NCI-H1048 (cell line): ENCODE measurements at places on chromosomes 13 and 19.

- no peak for DNase-seq
These were observed 7.0 kb upstream of the GP6 start for GRCh38 chr19:55044771-55045716.

DNA sequence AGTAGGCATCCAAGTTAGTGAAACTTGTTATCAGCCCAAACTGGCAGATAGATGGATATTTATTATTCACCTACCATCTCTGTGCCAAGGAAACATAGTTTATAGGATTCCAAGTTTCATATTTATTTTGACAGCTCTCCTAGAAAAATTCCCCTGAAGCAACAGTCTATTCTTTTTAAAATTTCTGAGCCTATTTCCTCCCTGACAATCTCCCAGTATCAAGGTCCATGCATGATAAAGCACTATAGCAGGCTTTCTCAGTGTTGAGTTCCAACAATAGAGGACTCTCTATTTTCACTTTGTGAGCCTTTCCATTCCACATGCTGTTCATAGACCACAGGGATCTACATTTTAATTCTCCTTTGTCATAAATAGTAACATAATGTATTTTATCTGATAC, 312.6 kb downstream of the SLITRK6 start:
- DNase-seq, result no peak

- DNase-seq, result no peak
These were observed 2.1 kb downstream of the MPND start for GRCh38 chr19:4345342-4346019.

DNA sequence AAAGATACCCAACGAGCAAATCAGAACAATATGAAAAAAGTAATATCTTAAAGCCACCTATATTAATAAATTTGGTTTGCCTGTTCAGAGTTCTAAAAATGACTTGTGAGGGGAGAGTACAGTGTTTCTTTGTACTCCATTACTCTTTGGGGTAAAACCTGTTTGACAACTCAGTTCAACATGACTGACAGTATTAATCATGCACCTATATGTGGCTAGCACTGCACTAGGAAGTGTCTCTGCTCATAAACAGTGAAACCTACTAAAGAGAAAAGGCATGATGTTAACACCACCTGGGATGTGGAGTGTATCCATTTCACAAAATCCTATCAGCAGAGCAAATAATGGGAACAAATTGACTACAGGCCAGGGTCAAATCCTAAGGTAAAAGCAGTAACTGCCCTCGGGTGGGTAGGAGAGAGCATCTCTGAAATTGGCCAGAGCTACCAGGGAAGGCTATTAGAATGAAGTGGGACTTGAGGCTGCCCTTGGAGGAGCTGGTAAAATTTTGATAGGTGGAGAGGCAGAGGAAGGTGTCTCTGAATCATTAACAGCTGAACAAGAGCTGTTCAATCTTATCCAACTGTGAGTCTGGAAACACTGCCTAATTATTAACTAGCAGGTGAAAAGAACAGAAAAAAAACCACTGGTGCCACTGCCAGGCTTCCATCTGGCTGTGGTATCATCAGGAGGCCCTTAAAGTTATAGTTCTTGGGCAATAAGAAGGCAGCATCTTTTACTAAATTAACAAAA, 365.1 kb downstream of the DNAJC15 start:
- DNase-seq, result no peak

- DNase-seq, result no peak
These were observed 43.7 kb upstream of the LDLR start for GRCh38 chr19:11045536-11045935.

GRCh38 chr13:72259528-72259927, 392.5 kb upstream of the DACH1 start:
- DNase-seq, result no peak

- DNase-seq, result no peak
These were observed 10.1 kb downstream of the SSC5D start for GRCh38 chr19:55498246-55498840.

- no peak for DNase-seq
These were observed 794.3 kb upstream of the MIR17HG start for GRCh38 chr13:90553159-90553558.

GRCh38 chr13:61531383-61532065, 115.9 kb upstream of the PCDH20 start:
- DNase-seq, result no peak

DNA sequence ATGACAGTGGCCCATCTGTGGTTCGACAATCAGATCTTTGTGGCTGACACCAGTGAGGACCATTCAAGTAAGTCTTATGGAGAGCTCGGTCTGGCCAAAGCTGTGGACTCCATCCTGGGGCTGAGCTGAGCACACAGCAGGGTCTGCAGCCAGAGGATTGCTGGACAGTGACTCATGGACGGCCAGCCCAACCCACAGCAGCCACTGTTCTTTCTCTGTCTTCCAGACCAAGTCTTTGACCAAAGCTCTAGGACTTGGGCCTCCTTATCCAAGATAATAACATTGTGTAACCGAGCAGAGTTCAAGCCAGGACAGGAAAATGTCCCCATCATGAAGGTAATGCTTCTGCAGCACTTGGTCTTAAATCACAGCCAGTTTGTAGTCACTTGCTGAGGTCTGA, 12.4 kb downstream of the ATP12A start:
- DNase-seq, result no peak

GRCh38 chr19:35696835-35697234, 7.5 kb upstream of the ZBTB32 start:
- no peak for DNase-seq

DNA sequence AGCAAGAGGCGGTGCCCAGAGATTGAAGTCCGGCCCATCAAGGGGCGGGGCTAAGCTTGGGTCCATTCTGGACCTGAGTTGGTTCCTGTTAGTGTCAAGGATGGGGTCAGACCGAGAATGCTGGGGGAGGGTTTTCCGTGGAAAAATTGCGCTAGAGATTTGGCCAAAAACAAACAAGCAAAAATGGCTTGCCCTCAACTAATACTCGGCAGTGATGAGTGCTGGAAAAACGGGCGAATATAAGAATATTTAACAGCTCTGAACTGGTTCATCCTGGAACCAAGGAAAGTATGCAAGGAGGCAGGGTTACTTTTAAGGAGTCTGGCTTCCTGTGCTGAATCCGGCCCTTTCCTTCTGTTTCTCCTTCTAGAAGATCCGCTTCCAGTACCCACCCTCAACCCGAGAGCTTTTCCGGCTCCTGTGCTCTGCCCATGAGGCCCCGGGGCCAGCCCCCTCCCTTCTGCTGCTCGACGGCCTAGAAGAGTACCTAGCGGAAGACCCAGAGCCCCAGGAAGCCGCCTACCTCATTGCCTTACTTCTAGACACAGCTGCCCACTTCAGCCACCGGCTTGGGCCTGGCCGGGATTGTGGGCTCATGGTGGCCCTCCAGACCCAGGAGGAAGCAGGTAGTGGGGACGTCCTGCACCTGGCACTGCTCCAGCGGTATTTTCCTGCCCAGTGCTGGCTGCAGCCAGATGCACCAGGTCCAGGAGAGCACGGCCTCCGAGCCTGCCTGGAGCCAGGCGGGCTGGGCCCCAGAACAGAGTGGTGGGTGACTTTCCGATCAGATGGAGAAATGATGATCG, 880 bp downstream of the SWSAP1 start:
- DNase-seq, result no peak

- DNase-seq, result no peak
These were observed 924 bp downstream of the PRAM1 start for GRCh38 chr19:8501516-8501915.

DNA sequence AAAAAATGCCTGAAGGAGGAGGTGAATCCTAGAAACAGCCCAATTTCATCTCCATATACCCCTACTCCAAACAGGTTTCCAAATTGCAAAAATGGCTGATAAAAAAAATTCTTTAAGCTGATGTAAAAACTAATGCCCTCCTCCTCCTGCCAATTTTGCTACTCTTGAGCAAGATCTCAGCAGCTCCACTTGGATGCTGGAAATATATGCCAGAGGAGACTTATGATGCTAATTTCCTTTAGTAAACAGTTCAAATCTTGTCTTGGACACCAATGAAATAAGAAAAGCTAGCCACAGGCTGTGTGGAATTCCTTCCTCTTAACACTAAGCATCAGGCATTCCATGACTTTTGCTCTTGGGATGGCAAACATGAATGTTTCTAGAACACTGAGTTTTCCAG, 67.5 kb downstream of the INSR start:
- no peak for DNase-seq

DNA sequence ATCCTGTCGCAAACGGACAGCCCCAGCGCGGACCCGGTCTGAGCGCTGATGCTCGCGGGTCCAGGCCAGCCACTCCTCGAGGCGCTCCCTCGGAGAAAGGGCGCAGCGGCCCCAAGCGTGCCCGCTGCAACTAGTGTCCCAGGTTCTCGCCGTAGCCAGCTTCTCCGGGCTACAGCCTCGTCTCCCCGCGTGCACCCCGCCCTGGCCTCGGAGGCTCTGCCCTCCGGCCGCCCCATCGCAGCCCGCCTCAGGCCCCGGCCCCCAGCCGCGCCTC, 487 bp downstream of the FLT1 start:
- DNase-seq, result no peak

DNA sequence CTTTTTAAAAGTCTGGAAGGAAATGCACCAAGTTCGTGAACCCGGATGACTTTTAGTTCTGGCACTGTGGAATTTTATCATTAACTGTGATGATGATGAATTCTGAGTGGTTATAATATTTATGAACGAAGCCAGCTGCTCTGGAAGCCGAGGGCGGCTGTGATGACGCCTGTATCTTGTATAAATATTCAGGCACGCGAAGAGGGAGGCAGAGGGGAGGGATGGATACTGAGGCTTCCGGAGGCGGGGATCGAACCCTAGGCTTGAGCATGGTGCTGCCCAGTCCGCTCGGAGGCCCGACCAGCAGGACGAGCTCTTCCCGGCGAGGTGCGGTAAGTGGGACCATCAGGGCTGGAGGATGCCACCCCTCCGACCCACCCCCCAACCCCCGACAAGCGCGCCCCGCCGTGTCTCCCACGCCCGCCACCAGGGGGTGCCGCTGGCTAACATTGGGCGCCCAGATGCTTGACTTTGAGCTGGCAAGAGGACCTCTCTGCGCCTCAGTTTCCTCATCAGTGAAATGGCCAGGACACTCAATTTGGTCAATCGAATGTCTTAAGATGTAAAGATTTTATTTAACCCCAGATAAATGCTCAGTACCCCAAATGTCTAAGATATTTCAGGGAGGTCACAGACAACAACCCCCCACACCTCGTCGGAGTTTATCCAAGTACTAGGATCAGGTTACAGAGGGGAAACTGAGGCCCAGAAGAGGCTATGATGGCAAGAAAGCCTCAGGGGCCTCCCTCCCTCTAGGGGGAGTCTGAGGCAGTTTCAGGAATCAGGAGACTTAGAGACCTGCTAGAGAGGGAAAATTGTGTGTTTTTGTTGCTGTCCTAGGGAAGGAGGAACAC, 4.5 kb upstream of the RAB3A start:
- DNase-seq, result no peak

- DNase-seq, result no peak
These were observed 57.6 kb upstream of the ZNF507 start for GRCh38 chr19:32287811-32288227.

DNA sequence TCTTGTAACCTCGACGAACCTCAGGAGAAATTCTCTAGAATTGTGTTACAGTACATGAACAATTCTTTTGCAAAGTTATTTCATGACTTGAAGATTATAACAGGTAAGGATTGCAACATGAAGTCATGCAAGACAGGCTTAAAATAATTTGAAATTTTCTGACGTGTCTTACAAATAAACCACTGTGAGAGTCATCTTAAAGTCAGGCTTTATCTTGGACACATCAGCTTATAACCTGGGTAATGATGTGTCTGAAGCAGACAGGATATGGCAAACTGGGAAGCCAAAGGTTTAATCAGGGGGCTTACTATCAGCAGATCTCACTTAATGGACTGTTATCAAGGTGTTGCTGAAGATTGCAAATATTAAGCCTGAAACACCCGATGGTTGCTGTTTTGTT, 407.8 kb downstream of the KLF5 start:
- no peak for DNase-seq

DNA sequence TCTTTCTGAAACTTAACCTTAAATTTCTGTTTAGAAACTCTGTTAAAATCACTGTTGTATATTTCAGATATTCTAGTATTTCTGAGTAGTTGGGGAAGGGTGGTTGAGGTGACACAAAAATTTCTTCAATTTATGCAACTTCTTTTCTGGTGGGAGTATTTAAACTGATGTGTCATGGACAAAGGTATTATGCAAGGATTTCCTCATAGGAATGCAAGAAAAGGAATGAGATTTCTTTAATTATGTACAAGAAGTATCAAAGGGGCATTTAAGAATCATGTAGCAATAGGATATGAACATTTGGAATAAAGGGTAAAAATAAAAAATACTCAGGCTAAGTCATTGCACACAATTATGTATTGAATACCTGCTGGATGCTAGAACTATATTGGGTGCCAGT, 575.8 kb upstream of the KLF12 start:
- DNase-seq, result no peak

DNA sequence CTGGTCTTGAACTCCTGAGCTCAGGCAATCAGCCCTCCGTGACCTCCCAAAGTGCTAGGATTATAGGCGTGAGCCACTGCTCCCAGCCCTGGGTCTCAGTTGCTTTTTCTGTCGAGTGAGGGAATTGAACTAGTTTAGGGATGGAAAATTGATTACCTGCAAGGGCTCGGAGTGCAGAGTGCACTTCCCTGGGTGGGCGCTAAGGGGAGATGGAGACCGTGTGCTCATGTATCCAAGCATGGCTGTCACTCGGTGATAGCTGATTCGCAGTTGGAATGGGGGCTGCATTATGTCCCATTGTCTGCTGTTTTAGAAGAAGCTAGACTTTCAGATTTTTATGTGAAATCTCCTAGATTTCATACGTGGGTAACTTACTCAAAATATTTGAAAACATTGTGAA, 139.9 kb upstream of the RFC3 start:
- no peak for DNase-seq

GRCh38 chr19:46999377-46999776, 20.3 kb upstream of the NPAS1 start:
- no peak for DNase-seq

DNA sequence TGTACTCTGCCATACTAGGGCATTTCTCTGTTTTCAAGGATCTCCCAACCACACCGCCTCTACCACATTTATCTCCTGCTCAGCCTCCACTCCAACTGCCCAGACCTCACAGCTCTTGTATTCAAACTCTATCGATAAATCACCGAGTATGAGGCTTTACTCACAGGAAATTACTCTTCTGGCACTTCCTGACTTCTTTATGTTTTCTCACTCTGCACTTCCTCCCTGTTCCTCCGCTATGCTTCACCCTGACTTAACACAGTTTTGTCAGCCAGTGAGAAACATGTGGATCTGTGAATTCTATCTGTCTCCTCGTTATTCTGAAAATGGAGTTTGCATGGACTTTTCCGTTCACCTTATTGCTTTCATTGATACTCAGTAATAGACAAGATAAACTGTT, 2.6 kb upstream of the CARD8 start:
- DNase-seq, result no peak

DNA sequence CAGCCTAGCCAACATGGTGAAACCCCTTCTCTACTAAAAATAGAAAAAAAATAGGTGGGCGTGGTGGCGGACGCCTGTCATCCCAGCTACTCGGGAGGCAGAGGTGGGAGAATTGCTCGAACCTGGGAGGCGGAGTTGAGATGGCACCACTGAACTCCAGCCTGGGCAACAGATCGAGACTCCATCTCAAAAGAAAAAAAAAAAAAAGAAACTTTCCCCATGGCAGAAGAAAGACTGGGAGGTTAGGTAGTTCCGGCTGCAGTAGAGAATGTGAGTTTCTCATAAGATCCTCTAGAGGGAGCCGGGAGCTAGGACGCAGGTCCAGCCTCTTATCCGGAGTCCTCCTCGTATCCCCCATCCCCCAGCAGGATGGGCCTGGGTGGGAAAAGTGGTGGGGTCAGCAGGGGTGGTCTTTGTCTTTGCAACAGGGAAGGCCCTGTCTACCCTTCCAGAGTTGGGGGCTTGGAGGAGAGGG, 13.2 kb upstream of the CREB3L3 start:
- no peak for DNase-seq

- DNase-seq, result no peak
These were observed 1.2 kb downstream of the PLEKHA4 start for GRCh38 chr19:48867123-48867745.
